ENCODE measurements at places on chromosomes 4 and X.

DNA sequence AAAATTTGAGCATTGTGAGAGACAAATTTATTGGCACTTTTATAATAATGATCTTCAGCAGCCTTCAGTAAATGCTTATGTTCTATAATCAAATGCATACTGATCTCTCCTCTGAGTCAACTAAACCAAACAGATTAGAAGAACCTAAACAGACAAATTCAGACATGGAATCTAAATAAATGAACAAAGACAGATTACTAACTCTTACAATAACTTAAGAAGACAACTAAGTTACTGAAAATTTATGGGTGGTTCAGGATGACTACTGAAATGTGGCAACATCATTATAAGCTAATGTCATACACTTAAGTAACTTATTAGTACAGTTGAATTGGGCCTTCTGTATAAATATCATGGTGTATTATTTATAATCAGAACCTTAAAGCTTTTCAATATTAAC is 127.3 kb downstream of the NEK1 start:
- no peak for DNase-seq

DNA sequence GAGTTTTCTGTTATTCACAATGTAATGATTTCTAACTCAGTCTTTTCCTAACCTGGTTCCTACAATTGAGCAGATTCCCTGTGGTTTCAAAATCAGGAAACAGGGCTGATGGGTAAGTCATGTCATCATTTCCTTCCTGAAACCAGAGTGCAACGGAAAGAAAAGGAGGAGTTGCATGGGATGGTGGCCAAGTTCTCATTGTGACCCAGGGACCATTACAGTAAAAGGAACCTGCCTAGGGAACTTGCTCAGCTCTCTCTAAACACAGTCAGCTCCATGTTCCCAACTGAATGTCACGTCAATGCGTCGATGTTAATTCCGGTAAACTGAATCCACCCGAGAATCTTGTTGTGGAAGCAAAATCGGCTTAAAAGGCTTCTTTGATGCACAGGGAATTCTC is 51.2 kb downstream of the LGI2 start:
- DNase-seq: no peak

DNA sequence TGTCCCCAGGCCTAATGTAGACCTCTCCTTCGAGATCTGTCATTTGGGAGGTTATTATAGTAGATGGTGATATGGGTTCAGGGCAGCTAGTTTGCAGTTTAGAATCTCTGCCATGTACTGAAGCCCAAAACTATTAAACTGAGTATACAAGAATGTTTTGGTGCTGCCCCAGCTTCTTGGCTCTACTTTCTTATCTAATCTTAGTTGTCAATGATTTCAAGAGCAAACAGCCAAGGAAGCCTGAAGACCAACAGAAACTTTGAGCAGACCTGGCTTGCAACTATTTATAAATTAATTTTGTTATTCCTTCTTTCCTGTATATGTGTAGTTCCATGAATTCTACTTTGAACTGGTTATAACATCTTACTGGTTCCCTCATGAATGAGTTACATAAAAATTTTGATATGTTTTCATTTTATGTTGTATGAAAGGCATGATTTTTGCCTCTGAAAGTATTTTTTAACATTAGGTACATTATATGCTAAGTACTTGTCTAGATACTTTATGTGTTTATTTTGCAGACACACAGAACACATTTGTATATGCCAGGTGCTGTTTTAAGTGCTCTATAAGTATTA is 2.0 kb upstream of the MGST2 start:
- no peak for DNase-seq

GRCh38 chr4:40856840-40857362 is 107.1 kb downstream of the NSUN7 start:
- DNase-seq: peak; percentile 85

DNA sequence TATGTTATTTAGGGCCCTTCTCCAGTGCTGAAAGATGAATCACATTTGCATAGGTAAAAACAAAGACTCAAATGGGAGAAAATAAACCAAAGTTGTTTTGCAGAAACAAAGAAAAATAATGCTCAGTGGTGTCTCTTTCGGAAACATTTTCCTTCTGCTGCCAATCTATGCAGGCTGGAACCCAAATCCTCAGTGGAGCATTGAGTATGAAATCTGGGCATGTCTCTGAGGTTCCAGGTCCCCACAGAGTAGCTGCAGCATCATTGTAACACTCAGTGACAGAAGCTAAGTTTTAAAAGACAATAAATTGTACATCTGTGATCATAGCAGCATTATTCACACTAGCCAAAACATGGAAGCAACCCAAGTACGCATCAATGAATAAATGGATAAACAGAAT is 303.6 kb downstream of the FBXW7 start:
- DNase-seq: no peak

DNA sequence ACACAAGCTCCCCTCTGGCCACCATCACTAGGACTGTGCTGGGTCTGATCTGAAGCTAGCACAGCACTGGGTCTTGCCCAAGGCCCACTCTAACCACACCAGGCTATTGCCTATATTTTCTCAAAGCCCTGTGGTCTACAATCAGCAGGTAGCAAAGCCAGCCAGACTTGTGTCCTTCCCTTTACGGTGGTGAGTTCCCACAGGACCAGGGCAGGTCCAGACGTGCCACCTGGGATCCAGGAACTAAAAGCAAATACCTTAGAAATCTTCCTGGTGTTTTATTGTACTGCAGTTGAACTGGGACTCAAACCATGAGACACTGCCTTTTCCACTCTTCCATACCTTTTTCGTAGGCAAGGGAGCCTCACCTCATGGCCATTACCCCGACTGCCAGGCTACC is 9.0 kb upstream of the MAGEC2 start:
- DNase-seq: no peak

DNA sequence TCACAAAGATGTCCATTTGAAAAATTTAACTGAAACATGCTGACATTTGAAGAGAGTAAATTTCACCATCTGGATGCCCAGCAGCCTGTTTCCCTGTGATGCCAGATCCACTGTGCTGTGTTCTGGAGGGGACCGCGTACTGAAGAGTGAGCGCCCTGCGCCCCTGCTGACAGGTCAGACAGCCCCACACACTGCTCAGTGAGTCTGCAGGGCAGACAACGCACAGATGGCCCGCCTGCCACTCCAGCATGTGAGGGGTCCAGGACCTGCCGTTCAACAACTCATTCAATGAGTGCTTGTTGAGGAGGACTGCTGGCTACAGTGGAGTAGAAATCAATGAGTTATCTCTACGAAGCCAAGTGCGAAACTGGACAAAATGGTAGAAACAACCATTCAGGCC is 49.2 kb downstream of the FGFRL1 start:
- no peak for DNase-seq

- DNase-seq: no peak
Measured at GRCh38 chr4:188930822-188931221, 791.6 kb downstream of the TRIML1 start.

Measured in NAMALWA (cell line).